A549 treated with ZK216348 at 1 μM for 4 hours (cell line): ENCODE measurements at places on chromosomes 3 and 15. TPM values are rescaled to one million over a fixed set of nuclear protein-coding genes. Genes with fewer than 3 reads are reported as not detected.

UCN2 gene
- total RNA-seq = 4.6 to 11.7 TPM (median 8.9 TPM) in 5 replicates

DNASE1L3 gene
- total RNA-seq = not detected in 5 replicates

SLC25A26 gene
- total RNA-seq = 17.0 to 19.3 TPM (median 17.8 TPM) in 5 replicates

MNS1 gene
- 2.0 to 5.1 TPM (median 3.5 TPM) in 5 replicates for total RNA-seq

SORD gene
- 31.9 to 36.2 TPM (median 34.4 TPM) in 5 replicates for total RNA-seq

LYZL4 gene
- not detected in 5 replicates for total RNA-seq
